ENCODE measurements at places on chromosomes 12 and 14. TPM values are rescaled to one million over a fixed set of nuclear protein-coding genes. Genes with fewer than 3 reads are reported as not detected.
A peak's percentile ranks its signal among the peaks of the same experiment; 100 is the strongest.

DNA sequence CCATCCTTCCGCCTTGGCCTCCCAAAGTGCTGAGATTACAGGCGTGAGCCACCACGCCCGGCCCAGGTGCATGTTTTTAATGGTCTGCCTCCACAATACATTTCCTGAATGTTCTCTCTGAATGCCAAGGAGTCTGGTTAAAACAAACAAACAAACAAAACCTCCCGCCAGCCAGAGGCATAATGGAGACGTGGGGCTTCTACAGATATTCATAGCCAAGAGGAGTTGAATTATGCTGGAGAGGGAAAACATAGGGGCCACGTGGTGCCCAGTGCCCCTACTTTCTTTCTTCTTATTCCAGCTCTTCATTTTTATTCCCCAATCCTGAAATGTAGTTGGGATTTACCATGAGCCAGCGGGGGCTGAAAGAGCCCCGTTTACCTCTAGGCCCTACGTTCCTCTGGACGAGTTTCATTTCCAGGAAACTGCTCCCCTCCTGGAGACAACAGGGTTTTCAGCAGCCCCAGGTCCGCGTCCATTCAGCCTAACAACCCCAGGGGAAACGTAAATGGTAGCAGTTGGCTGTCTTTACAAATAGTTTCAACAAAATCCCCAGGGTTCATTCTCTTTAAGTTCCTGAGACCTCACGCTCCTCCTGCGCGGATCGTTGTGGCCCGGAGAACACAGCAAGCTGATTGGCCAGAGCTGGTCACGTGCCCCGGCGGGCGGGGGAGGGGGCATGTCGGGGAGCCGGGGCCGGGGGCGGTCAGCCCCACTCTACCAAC is 108.5 kb upstream of the ESRRB start:
- DNase-seq: peak; percentile 86

Gene GPR137C
- polyA plus RNA-seq: 2.9 TPM

DNA sequence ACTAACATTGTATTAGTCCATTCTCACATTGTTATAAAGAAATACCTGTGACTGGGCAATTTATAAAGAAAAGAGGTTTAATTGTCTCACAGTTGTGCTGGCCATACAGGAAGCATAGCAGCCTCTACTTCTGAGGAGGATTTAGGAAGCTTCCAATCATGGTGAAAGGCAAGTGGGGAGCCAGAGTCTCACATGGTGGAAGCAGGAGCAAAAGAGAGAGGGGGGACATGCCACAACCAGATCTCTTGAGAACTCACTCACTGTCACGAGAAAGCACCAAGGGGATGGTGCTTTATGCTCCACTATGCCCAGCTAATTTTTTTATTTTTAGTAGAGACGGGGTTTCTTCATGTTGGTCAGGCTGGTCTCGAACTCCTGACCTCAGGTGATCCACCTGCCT is 13.3 kb downstream of the OS9 start:
- no peak for DNase-seq

DNA sequence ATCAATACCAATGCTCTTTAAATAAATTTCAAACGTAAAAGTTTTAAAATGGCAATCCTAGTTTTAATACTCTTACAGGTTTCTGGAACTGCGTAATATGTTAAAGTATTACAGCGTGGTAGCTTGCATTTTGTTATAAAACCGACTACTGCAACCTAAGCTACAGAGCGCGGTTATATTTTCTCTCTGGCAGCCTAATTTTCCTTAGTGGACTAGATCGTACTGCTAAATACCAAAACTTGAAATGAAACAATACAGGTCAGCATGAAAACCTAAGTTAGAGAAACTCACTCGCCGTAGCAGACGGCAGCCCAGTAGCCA is 1.2 kb downstream of the CCDC92 start:
- no peak for DNase-seq

Gene NYNRIN
- 22.0 TPM for polyA plus RNA-seq

DNA sequence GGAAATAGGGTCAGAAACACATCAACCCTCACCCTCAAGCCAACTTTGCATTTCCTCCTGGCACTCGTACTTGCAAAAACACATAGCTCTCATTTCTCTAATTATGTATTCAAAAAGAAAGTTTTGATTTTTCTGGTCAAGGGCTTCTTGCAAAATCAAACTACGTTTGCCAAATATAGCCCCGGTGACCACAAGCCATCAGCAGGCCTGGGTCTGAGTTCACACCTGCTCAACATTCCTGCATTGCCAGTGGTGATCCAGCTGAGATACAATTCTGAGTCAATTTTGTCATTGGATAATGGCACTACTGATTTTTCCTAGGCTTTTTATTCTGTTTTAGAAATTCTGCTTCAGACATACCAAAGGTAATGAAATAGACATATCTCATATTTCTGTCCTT is 10.7 kb upstream of the BHLHE41 start:
- no peak for DNase-seq

Gene PTHLH
- 2.5 TPM for polyA plus RNA-seq

DNA sequence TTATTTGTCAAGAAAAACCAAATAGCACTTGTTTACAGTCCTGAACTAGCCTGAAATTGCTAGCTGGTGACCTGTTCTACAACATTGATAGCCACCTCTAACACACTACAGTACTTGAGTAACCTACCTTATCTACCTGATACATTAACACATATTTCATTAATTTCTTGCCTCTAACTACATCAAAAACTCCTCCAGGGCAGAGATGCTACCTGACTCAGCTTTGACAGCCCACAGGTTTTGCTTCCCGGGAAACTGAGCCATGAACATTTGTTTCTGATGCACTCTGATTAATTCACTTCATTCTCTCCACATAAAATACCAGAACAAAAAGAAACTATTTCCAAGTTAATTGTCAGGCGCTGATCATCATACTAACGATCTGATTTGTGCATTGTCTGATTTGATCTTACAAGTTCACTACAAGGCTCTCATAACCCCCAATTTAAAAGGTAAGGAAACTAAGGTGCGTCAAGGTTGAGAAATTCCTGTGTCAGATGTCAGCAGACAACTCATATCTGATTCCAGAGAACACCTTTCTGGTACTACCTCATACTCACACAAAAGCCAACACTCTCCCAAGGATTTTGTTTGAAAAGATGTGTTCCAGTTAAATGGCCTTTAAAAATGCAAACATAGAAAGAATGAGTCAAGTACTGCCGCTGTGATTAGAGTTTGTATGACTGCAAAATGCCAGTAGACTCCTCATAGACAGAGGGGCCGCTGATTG is 768.7 kb downstream of the BCL11B start:
- DNase-seq: no peak

DNA sequence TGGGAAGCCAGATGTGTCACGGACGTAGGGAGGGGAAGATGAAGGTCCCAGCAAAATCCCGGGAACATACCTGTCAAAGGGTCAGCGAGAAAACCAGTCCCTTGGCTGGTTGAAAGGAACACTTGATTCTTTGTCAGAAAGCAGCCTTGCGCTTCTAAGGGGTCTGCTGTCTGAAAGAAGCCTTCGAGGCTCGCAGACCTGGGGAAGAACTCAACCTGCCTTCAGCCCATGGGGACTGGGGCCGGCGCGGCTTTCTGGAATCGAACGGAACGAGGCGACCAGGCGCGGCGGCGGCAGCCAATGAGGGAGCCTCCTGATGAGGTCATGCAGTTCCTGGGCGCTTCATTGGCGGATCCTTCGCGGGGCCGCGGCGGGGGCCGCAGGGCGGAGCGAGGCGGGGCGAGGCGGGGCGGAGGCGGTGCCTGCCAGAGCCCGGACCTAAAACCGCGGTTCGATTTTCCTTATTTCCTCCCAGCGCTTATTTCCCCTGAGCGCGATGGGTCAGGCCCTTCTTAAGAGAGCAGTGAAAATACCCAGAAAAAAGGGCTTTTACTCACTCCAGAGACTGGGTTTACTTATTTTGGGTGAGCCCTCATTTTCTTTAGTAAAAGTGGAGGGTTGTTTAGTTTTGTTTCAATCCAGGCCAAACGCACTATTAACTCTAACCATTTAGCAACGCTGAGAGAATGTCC is 11.8 kb upstream of the TTC7B start:
- DNase-seq: peak; percentile 97

DNA sequence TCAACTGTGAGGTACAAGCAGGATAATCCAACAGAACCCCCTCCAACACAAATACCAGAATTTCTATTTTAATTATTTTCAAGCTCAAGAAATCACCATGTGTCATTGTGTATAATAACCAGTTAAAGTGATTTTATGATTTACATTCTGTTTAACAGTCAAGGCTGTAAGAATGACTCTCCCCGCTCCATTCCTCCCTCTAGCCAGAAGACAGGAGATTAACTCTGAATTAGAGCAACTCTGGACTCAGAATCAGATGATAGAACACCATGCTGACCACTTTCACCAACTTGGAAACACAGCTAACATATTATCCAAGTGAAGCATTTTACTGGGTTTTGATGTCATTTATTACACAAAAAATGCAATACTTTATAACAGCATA is 71.9 kb downstream of the ATP2B1 start:
- no peak for DNase-seq

Gene STYK1
- 0.26 TPM for polyA plus RNA-seq

GRCh38 chr12:121214166-121214777 is 4.3 kb downstream of the P2RX4 start:
- DNase-seq: no peak

Measured in testis (tissue), 5 donors.